ENCODE measurements at places on chromosomes 11 and 22.

DNA sequence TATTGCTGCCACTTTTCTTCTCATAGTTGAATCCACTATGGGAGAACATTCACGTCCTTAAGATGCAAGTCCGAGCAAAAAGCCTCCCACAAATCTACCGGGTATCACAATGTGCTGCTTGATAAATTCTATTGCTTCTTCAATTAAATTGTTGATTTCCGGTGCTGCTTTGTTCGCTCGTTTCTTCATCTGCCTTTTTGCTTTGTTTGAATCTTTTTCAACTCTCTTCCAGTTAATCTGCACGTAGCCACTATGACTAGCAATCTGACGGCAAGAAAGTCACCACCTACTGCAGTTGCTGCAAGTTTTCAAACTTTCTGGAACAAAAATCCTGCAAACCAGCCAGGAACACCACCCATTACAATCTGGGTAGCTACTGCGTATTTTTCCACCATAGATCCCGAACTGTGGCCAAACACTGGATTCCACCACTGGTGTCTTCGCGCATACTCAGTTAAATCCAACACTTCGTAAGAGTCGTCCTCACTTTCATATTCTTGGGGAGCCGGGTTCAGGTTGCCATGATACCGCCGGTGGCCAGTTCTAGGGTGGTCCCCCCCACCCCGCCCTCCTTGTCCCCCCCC, 59.1 kb downstream of the CLMP start:
- no peak for DNase-seq

GRCh38 chr11:128913806-128914205, 22.6 kb downstream of the KCNJ5 start:
- peak; percentile 43 for DNase-seq

- DNase-seq: no peak
Observed at GRCh38 chr11:46364056-46364455, 16.8 kb downstream of the DGKZ start.

DNA sequence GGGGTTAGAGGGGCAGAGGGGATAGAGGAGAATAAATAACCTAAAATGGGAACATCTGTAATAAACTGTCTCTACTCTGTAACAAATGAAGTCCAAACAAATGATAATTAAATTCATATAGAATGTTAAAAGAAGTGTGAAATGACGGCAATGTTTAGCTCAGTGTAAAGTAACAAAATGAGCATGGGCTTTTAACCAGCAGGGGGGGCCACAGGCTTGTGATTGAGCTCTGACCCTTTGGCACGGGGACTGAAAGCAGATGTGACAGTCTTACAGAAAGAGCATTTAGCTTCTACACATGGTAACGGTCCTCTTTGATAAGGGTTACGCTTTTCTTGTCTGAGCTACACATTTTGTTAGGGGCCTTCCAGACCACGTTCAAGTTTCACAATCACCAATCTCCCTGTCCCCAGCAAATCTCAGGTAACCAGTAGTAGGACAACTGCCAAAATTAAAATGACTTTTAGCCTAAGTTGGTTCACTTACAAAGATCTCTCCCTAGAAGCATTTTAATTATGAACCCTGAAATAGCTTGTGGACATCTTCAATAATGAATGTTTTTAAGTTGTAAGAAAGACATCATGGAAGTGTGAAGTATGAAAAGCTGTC, 262.5 kb downstream of the DCDC1 start:
- peak; percentile 59 for DNase-seq

DNA sequence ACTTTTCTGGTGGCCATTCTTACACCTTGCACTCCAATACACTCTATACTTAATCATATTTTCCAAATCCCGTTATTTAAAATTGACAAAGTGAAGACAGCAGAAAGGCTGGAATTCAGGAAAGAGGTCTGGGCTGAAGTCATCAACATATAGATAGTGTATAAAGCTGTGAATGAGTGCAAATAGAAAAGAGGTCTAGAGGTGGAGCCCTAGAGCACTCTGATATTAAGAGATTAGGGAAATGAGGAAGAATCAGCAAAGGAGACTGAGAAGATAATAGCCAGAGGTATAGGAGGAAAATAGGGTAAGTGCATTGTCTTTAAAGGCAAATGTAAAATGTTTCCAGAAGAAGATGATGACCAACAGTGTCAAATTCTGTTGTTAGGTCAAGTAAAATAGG, 7.9 kb downstream of the CTR9 start:
- no peak for DNase-seq

- no peak for DNase-seq
Observed at GRCh38 chr22:47592791-47593190, 830.3 kb downstream of the TBC1D22A start.

DNA sequence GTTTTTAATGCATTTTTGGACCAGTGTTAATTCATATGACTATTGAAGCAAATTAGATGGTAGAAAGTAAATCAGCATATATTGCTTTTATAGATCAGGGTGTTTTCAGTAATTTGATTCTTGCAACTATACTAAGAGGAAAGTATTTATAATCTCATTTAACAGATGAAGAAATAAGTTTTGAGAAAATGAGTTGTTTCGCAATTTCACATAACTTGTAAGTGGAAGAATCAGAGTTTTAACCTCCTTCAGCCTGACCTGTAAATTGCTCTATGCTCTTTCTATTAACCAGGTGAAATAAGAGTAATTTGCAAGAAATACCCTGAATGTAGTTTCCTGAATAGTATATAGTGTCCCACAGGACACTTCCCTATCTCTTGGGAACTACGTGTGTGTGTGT, 1106.8 kb upstream of the RAG2 start:
- no peak for DNase-seq

- DNase-seq: no peak
Observed at GRCh38 chr11:24267014-24267413, 229.8 kb upstream of the LUZP2 start.

DNA sequence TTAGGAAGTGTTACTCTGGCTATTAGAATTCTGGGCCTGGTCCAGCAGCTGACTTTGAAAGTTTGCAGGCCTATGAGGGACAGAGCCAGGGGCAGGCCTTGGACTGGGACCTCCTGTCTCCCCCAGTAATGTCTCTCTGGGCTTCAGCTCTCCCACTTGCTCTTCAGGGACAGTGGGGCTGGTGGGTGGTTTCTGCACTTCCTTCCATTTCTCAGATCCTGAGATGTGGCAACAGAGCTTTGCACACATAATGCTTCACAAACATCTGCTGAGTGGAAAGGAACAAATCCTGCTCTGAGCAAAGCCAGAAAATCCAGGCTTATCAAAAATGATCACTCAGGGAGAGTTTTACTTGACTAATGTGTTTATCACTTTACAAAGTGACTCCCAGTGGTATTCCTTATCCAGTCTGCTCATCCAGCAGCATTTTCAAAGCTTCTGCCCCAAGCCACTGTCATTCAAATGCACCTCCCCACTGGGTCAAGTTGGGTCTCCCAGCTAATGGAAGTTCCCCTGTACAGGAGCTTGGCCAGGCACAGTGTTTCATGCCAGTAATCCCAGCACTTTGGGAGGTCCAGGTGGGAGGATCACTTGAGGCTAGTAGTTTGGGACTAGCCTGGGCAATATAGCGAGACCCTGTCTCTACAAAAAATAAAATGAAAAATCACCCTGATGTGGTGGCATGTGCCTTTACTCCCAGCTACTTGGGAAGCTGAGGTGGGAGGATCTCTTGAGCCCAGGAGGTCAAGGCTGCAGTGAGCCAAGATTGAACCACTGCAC, 13.5 kb upstream of the OSBP2 start:
- DNase-seq: no peak

GRCh38 chr11:86047275-86047991, 21.5 kb downstream of the PICALM start:
- DNase-seq: no peak

- DNase-seq: no peak
Observed at GRCh38 chr11:113533425-113533698, 58.2 kb upstream of the DRD2 start.

DNA sequence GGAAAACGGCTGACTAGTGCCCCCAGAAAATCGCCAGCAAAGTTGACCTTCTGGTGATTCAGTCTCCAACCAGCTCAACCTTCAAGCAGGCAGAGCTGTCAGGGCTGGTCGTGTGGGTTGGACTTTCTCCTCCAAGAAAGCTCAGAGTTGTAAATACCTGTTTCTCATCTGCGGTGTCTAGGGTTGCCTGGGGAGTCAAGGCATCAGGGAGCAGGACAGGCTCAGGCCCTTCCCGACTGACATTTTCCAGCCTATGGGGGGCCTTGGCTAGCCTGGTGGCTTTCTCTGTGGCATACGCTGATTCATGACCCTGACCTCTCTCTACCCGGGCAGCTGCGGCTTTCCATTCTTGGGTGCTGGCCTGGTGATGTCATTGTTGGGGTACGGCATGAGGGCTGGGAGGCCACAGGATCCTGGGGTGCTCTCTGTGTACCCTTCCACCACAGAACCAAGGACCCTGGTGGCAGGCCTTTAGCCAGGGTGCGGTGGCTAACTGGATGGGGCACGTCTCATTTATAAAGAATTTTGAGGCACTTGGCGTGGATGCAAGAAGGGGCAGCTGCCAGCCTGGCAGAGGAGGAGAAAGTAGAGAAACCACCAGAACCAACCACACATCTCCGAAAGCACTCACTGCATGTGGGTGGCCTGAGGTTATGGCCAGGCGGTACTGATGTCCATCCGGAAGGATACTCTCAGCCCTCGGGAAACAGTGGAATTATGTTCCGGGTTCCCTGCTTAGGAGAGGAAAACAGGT, 64.9 kb downstream of the BCR start:
- DNase-seq: no peak

DNA sequence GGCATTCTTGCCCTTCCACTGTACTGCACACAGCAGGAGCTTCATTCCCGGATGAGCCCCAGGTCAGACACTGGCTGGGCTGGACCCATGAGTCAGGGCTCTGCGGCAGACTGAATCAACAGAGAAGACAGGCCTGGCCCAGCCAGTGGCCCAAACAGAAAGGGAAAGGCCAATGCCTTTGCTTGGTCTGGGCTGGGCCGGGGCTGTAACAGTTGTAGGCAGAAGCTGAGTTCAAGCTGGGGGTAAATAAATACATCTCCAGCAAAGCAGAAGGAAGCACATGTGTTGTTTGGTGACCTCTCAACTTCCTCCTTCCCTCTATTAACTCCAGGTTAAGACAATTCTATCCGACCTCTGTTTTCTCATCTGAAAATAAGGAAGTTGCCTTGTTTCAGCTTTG, 1.8 kb upstream of the SMIM35 start:
- DNase-seq: no peak

DNA sequence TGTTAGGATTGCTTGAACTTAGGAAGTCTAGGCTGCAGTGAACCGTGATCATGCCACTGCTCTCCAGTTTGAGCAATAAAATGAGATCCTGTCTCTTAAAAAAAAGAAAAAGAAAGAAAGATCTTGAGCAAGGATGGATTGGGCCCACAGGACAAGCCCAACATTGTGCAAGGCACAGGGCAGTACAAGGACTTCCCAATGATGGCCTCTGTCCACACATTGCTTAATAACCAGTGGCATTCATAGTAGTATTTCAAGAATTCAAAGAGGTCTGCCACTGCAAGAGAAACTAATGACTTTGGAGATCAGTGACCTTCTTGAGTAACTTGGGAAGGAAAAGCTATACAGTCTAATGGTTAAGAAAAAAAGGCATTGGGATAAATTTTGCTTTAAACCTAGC, 44.6 kb downstream of the SEZ6L start:
- no peak for DNase-seq

DNA sequence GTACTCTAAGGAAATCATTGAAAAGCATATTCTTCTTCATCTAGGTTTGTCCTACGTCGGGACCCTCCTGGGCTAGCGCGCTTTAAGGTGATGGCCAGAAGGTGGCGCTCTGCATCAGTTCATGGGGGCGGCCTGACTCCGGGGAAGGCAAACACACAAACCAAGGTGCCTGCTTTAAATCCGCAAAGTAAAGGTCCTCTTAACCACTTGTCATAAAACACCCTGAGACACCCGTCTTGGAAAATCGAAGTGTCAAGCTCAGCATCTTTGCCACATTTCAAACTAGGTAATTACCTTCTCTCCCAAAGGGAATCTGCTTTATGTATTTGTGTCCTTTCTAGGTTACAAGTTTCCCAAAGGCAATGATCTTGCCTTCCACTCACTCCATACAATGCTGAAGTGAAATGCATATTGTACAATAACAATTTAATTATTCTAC, 33.9 kb downstream of the LMO2 start:
- DNase-seq: peak; percentile 76

All from cerebellar cortex (tissue), 1 donor.